CD8-positive, alpha-beta T cell (primary cell): ENCODE measurements at places on chromosomes 7 and 10.

GRCh38 chr10:21497177-21497807 lies 28.2 kb downstream of the SKIDA1 start:
- DNase-seq: no peak

DNA sequence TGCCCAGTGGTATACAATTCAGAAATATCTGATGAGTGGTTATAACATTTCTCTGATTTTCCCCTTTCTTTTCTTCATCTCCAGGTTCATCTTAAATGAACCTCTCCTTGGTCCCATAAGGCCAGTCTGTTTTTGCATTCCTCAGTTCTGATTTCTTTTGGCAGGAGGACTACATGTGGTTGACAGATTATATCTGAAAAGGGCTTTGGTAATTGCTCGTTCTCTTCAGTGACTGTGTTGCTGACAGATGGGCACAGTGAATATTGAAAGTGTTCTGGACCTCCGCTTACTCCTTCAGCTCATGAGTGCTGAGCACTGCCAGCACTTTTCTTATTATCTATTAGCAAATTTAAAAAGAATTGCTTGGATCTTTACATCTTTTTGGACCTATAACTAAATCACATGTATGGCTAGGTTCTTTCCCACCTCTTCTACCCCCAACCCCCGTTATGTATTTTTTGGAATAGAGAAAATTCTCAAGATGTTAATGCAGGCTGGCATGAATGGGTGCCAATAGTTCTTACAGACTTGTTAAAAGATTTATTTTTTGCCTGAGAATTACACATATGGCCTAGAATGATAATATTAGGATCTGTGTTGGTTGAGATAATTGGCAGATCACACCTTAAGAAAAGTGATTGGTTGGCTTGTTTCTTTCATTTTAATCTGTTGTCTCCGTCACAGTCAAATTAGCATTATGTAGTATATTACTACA lies 323.0 kb downstream of the EXOC4 start:
- no peak for DNase-seq

DNA sequence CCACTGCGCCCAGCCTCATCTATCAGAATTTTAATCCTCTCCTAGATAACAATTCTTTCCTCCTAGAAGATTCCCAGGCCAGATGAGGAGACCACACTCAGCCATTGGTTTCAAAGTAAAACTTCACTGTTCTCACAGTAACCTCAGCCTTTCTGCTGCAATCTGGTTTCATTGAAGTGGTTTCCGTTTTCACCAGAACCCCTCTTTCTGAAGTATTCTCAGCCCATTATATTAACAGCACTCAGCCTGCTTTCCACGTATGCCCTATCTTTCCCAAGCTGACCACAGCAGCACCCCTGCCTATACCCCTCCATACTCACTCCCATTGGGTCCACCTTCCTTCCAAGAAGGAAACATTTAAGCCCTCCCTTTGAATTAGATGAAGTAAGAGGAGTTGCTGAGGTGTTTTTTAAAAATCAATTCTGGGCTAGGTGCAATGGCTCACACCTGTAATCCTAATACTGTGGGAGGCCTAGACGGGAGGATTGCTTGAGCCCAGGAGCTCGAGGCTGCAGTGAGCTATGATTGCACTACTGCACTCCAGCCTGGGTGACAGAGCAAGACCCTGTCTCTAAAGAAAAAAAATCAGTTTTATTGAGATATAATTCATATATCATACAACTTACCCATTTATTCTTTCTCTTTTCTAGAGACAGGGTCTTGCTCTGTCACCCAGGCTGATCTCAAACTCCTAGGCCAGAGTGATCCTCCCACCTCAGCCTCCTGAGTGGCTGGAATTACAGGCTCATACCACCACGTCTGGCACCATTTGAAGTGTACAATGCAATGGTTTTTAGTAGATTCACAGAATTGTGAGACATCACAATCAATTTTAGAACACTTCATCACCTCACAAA lies 11.3 kb downstream of the PLAU start:
- DNase-seq: peak; percentile 63

DNA sequence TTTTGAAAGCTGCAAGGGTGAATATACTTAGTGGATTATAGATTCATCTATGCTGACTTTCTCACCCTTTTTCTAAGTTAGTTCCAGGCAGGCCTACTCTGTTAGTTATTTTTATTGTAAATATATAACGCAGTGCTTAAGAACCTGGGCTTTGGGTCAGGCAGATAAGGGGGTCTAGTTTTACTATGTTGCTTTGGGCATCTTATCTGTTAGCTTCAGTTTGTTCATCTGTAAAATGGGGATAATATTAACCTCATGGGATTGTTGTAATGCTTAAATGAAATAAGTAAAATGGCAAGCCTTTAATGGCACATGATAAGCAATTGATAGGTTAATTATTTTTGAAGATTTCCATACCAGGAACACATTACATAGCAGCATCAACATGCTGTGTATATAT lies 79.5 kb downstream of the ST7 start:
- DNase-seq: no peak

DNA sequence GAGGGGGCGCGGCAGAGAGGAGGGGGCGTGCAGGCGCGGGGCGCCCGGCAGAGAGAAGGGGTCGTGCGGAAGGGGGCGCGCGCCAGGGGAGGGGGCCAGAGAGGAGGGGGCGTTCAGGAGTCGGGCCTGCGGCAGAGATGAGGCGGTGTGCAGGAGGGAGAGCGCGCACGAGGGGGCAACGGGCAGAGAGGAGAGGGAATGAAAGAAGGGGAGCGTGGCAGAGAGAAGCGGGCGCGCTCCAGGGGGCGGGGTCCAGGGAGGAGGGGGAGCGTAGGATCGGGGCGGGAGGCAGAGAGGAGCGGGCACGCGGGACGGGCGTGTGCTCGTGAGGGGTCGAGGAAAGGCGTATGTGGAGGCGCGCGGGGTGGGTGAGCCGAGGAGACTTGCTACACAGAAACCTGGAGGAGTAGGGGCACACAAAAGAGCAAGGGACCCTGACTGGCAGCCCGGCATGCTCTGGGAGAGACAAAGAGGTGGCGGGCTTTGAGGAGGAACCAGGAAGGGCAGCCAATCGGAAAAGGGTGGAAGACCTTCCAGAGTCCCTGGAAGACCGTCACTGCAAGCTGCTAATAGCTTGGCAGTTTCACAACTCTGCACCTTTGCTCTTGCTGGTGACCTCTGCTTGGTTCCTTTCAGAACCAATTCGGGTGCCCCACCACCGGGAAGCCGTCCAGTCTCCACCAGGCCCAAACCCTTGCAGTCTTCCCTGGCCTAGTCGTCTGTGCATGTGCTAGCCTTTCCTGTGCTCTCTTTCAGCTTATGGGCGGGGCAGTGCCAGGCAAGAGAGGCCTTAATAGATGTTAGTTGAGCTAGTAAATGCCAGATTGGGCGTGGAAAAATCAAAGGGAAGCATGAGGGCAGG lies 639 bp downstream of the DYDC2 start:
- peak; percentile 32 for DNase-seq

- no peak for DNase-seq
Observed at GRCh38 chr7:150937848-150938561, 40.1 kb downstream of the KCNH2 start.

DNA sequence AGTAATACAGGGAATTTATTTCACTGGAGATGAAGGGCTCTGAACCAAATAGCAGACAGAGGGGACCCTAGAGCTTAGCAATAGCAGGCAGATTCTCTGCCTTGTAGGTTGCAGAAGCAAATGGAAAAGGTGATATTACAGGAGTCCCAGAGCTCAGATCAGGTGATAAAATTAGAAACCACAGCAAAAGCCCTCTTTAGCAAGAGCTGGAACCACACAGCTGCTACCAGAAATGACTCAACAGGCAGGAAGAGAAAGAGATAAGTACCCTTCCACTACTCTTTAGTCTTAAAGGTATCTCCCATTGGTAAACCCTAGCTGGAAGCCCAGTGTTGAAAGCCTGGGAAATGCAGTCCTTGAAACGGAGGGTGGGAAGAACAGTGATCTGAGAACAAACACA lies 535.6 kb upstream of the GHITM start:
- DNase-seq: no peak

- DNase-seq: no peak
Observed at GRCh38 chr10:32489901-32490300, 44.0 kb downstream of the CCDC7 start.

GRCh38 chr7:125423458-125424155 lies 494.0 kb upstream of the POT1 start:
- DNase-seq: no peak

- DNase-seq: no peak
Observed at GRCh38 chr7:158837790-158838637, 8.7 kb upstream of the ESYT2 start.

DNA sequence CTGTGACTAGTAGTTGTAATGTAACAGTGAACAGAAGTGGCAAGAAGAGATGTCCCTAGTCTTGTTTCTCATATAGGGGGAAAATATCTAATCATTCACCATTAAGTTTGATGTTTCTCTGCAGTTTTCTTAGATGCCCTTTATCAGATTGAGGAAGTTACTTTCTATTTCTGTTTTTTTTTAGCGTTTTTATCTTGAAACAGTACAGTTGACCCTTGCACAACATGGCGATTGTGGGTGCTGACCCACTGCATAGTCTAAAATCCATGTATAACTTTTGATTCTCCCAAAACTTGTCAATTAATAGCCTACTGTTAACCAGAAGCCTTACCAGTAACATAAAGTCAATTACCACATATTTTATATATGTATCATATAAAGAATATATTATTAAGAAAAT lies 192.0 kb downstream of the ADK start:
- no peak for DNase-seq

- DNase-seq: no peak
Observed at GRCh38 chr7:142776206-142776844, 5.6 kb downstream of the PRSS2 start.

- no peak for DNase-seq
Observed at GRCh38 chr7:92875719-92876118, 39.3 kb upstream of the CDK6 start.

DNA sequence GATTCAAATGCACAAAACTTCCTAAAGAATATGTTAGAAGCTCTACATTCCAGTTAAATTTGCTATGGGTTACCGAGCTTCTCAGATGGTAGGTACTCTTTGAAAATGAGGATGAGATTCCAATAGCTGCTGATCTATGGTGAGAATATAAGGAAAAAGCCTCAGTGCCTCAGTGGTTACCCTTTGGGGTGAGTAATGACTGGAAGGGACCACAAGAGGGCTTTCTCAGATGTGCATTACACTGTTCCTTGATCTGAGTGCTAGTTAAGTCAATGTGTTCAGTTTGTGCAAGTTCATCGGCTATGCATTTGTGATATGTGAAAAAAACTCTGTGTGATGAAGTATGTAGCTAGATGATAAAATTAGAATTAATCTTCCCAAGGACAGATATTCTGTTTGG lies 3.5 kb downstream of the NRCAM start:
- DNase-seq: peak; percentile 67

- no peak for DNase-seq
Observed at GRCh38 chr10:30980951-30981616, 50.6 kb downstream of the ZNF438 start.

DNA sequence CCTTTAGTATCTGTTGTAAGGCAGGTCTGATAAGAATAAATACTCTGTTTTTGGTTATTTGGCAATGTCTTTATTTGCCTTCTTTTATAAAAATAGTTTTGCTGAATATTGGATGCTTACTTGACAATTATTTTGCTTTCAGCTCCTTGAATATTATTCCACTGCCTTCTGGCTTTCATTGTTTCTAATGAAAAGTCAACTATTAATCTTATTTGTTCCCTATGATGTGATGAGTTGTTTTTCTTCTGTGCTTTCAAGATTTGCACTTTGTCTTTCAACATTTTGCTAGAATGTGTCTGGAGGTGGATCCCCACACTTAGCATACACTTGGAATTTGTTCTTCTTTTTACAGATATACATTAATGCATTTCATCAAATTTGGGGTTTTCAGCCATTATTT lies 203.8 kb upstream of the PTPRZ1 start:
- no peak for DNase-seq

- DNase-seq: peak; percentile 49
Observed at GRCh38 chr10:89207801-89208551, 859 bp upstream of the CH25H start.

DNA sequence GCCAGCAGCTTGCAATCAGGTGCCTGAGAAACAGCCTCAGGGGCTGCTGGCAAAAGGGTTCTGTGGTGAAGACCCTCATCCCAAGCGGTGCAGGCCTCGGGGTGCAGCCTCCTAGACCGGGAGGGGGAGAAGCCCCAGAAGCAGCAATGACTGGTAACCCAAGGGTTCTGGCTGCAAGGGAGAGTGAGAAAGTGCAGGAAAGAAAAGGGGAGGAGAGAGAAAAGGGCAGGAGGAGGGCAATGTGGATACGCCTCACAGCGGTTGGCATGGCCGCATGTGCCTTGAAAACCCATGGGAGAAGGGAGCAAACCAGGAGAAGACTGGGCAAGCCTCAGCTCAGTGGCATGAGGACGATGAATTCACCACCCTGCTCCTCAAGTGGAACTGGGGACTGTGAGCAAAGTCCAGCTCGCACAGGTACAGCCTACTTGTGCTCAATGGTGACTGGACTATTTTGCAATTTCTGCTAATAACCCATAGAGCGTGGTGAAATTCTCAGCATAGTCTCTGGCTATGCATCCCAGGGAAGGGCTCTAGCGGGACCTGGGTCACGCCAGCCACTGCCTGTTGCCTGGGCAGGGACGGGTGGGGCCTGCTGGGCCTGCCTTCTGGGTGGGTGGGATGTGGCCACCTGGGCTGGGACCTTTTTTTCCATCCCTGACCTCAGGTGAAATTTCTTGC lies 6.2 kb downstream of the CLRN3 start:
- DNase-seq: no peak

- DNase-seq: no peak
Observed at GRCh38 chr7:141889321-141889720, 26.9 kb upstream of the OR9A4 start.
